Renal cortex interstitium (tissue), 15 donors: ENCODE measurements at places on chromosomes 11 and 22. TPM values are rescaled to one million over a fixed set of nuclear protein-coding genes. Genes with fewer than 3 reads are reported as not detected.

DNA sequence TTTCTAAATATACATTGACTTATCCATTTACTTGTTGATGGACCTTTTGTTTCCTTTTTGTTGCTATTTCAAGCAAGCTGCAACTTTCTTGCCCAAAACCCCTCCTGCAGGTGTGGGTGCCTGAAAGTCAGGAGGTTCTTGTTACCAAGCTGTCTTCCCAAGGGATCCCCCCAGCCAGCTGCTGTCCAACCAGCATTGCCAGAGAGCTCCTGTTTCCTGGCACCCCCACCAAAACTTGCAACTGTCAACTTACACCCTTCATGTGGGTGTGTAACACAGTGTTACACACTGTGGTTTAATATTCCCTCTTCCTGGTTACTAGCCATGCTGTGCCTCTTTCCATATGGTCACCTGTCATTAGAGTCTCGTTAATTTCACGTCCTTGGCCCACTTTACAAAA, 1.6 kb upstream of the KRTAP5-1 start:
- no peak for DNase-seq

GRCh38 chr22:45006964-45007390, 2.8 kb downstream of the PHF21B start:
- DNase-seq = peak; percentile 64

NXPE1 gene
- not detected for polyA plus RNA-seq

ANKK1 gene
- polyA plus RNA-seq = 0.68 TPM

LYVE1 gene
- 59.3 TPM for polyA plus RNA-seq

GRCh38 chr22:24583221-24584165, 9.4 kb downstream of the LRRC75B start:
- no peak for DNase-seq

DNA sequence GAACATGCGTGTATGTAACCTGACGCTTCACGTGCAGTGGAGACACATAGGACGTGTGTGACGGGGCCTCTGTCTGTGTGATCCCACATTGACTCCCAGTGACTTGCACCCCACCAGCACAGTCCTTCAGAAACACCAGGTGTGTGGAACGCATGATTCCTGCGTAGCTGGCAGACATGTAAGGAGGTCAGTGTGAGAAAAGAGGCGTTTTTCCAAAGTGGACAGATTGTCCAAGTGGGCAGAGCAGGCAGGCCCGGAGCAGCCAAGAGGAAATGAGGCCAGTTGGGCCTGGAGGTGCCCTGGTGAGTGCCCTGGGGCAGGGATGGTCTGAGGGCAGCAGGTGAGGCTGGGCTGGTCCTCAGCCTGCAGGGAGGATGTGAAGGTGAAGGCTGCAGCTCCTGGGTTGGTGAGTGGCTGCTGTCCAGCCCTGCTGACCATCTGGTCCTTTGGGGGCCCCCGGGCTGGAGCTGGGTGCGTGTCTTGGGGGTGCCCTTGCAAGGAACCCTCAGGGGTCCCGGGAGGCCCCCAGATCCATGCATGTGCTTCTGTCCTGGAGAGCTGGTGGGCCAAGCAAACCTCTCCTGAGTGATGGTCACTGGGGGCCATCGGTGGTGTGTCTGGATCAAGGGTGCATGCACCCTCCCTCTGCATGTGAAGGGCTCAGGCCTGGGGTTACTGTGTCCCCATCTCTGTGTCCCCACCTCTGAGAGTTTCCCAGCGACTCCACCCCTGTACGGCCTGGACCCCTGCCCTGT, 26.6 kb downstream of the SHANK3 start:
- DNase-seq = no peak

DNA sequence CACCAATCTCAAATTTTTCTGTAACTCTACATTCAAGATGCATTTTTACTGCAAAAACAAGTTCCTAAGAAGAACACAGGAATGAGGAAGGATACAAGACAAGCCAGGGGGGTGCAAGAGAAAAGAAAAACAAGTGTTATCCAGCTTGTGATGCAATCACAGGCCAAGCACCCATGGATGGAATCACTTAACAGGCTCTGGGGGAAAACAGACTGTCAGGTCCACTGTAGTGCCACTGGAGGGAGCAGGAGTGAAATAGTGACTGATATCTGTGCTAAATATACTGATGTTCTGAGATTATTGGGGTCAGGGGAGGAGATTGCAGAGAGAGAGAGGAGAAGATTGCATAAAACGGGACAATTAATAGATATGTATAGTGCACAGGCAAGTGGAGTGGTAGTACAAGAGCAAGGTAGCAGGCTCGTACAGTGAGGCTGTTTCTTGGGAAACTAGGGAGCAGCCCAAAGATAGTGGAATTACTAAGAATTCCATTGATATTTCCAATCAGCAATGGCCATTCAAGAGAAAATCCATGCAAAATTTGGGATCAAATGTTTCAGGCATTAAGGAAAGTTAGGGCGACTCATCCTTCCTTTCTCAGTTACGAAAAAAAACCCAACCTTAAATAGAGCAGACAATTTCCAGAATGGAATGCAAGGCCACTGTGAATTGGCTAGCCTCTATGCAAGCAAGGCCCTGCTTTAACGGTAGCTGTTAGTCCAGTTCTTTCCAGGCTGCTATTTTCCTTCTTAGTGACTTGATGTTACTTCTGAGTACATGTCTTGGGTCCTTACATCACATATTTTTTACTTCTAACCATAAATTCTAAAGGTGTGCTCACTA, 52.2 kb upstream of the CEP126 start:
- no peak for DNase-seq

- no peak for DNase-seq
These were observed 75.9 kb upstream of the WNT11 start for GRCh38 chr11:76282172-76282571.

DNA sequence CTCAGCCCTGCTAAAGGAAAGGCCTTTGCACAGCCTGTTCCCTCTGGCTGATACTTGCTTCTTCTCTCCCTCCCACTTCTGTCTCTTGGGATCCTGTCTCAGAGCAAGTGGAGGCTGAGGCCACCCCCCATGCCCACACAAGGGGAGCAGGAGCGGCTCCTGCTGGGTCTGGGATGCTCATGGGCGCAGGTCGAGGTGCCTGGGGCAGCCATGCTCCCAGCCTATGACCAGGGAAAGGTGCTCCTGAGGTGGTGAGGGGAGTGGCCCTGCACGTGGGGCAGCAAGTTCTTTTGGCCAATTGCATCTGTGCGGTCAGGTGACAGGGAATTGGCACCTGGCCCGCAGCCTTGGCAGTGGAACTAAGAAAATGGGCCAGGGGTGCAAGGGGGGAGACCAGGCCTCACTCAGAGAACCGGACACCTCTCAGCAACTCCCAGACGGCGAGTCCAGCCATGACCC, 1.5 kb downstream of the MAPK11 start:
- DNase-seq = no peak

GRCh38 chr22:40560994-40561515, 75.5 kb downstream of the MRTFA start:
- no peak for DNase-seq

OR51B2 gene
- polyA plus RNA-seq = not detected

TIGD3 gene
- polyA plus RNA-seq = 0.83 TPM

OR2AG2 gene
- 0.12 TPM for polyA plus RNA-seq

- DNase-seq = peak; percentile 97
These were observed 39.7 kb upstream of the AKIP1 start for GRCh38 chr11:8871171-8871775.

DNA sequence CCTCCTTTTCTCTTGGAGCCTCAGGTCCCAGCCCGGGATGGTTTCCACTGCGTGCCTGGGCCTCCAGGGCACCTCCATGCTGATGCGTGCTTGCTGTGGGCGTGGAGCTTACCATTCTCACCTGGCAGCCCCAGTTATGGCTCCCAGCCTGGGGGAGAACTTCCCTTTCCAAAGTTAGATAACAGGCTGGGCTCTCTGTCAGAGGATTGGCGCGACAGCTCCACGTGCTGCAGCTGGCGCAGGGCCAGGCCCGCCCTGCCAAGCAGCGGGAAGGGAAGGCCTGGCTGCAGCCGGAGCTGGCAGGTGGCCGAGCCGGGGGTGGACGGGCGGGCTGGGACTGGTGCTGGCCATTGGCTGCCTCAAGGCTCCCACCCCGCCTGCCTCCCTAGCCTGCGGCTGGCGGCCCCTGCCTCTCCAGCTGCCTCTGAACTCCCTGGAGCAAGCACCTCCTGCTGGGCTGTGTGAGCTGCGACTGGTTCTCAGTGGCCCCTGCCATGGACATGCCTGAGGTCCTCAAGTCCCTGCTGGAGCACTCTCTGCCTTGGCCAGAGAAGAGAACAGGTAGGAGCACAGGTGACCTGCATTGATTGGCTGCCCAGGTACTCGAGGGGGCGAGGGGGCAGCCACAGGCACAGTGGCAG, 14.6 kb upstream of the TEF start:
- peak; percentile 88 for DNase-seq

OR56B4 gene
- 0.19 TPM for polyA plus RNA-seq

DNA sequence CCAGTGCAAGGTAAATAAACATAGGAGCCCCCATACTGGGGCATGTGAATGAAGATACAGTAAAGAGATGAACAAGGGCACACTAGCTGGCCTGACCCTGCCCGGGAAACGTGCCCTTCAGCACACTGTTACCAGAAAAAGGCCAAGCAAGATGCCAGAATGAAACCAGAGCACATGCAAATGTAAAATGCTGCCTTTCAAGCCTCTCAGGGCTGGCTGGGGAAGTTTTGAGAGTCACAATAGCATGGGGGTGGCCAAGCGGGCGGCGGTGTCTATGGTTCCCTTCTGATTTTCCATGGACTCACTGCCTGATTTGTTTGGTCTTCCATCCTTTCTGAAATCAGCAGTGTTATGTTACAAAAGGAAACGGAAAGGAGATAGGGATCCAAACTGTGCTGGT, 18.9 kb upstream of the SUSD2 start:
- no peak for DNase-seq

GRCh38 chr11:58526721-58527120, 18.8 kb upstream of the OR5B21 start:
- no peak for DNase-seq

HIPK3 gene
- polyA plus RNA-seq = 42.9 TPM

DNA sequence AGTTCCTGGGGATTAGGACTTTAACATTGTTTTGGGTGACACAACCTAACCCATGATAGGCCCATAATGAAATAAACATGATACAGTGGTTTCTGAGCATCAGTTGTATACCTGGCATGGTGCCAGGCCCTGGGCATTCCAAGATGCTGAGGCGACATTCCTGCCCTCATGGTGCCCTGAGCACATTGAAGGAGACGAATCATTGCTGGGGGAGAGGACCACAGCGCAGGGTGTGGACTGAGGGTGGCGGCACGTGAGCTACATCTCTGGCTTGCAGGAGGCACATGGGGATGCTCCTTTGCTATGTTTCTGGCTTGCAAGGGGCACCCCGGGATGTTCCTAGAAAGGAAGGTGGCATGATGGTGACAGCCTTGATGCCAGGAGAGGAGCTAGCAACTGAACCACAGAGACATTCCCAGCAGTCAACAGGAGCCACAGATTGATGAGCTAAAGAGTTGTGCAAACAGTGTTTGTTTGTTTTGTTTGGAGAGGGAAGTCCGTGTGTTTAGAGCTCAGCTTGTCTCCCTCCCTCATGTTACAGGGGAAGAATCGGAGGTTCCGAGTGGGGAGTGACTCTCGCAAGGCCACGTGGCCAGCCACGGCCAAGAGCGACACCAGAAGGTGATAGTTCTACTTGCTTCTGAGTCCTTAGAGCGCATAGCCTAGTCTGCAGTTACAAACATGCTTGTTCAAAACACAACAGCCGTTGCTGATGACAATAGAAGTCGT, 106.4 kb downstream of the MIAT start:
- peak; percentile 53 for DNase-seq

DNA sequence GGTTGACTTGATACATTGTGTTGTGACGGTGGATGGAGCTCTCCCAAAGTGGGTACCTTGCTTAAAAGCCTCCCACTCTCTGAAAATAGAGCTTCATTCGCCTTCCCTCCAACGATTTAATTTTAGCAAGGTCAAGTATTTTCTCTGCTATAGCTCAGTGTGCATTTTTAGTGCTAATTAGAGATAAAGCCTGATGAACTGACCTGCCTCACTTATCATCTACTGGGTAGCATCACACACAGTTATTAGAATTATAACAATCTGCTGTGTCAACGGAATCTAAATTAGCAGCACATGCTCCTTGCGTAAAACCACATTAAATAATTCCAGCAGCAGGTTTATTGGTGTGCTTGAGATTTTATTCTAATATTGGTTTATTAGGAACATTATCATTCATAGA, 701.7 kb downstream of the NELL1 start:
- no peak for DNase-seq

GRCh38 chr11:113567097-113567496, 91.9 kb upstream of the DRD2 start:
- DNase-seq = no peak

DNA sequence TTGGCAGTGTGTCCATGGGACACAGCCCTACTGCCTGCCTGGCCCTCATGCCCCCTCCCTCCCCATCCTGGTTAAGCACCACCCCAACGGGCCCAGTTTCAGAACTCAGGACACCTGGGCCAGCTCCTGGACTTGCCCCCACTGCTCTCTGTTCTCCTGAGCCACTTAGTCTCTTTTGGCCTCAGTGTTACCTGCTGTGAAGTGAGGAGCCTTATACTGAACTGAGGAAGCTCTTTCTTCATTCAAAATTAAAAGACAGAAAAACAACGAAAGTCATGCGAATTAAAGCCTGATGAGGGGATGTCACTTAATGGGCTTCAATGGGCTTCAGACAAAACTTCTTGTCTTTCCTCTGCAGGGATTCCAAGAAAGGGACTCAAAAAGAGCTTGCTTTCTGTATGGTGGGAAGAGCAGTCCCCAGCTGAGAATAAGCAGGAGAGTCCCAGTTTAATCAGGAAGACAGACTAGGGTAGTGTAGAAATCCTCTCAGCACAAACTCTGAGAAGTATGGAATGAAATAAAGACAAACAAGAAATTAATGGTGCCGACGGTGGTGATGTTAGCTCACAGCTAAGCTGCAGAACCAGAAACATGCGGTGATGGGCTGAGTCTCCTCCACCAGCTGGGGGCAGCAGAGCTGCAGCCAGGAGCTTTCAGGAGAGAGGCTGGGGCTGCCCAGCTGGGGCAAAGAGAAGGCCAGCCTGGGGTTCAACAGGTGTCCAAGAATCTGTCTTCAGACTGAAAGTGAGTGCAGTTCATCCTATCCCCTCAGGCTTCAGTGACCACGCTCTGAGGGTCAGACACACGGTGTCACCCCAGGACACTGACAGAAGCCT, 101.0 kb downstream of the GGTLC2 start:
- DNase-seq = no peak

MYO18B gene
- polyA plus RNA-seq = 0.15 TPM

ZNF214 gene
- polyA plus RNA-seq = 12.3 TPM

DNA sequence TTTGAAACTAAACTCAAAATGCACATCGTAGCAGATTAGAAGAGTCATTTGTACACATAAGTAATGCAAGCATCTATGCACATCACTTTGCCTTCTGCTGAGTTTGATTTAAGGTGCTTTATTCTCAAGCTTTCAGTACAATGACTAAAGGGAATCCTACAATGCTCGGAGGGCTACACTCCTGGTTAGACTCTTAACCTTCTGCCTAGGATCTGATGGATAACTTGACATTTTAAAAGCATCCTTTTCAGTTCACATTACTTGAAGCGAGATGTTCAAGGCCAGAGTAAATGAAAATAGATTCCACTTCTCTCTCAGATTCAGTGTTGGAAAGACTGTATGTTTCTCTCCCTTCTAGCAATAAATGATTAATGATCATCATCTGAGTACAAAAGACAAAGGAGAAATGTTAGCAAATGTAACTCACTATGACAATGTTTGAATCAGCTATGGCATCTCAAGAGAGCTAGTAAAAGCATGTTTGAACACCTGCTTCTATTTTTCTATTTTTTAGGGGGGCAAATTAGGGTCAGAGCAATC, 259.2 kb upstream of the ANO3 start:
- no peak for DNase-seq
